Melanocyte of skin (primary cell): ENCODE measurements at places on chromosomes 2 and 18. TPM values are rescaled to one million over a fixed set of nuclear protein-coding genes. Genes with fewer than 3 reads are reported as not detected.

ACAA2 gene
- total RNA-seq: 34.1 and 61.8 TPM in 2 replicates

INPP1 gene
- total RNA-seq: 7.6 and 11.3 TPM in 2 replicates

ACOXL gene
- total RNA-seq: not detected in 2 replicates

DUSP11 gene
- total RNA-seq: 20.0 and 28.7 TPM in 2 replicates

DRC1 gene
- total RNA-seq: 0.73 TPM in 1 of 2 replicates, not detected in the other

DNAJC5G gene
- not detected in 2 replicates for total RNA-seq

CCDC93 gene
- 17.2 and 27.3 TPM in 2 replicates for total RNA-seq

OR6B2 gene
- not detected in 2 replicates for total RNA-seq

CFAP53 gene
- under 0.01 and 0.69 TPM in 2 replicates for total RNA-seq

CD8B2 gene
- not detected in 2 replicates for total RNA-seq

SDC1 gene
- total RNA-seq: 9.7 and 11.7 TPM in 2 replicates

NT5DC4 gene
- total RNA-seq: not detected in 2 replicates

RNF25 gene
- 51.8 and 56.6 TPM in 2 replicates for total RNA-seq

KLHL41 gene
- total RNA-seq: 1.7 and 3.1 TPM in 2 replicates

UGT1A4 gene
- not detected in 2 replicates for total RNA-seq

ARHGEF4 gene
- total RNA-seq: 3.6 and 3.8 TPM in 2 replicates

FMNL2 gene
- total RNA-seq: 7.0 and 7.4 TPM in 2 replicates

MGAT4A gene
- 1.0 and 2.5 TPM in 2 replicates for total RNA-seq

SGO2 gene
- 12.3 and 18.5 TPM in 2 replicates for total RNA-seq

SPATA3 gene
- total RNA-seq: not detected in 2 replicates

LRRTM4 gene
- not detected in 2 replicates for total RNA-seq

CYTIP gene
- not detected in 2 replicates for total RNA-seq

EFR3B gene
- 35.3 and 37.9 TPM in 2 replicates for total RNA-seq

CRACDL gene
- total RNA-seq: not detected in 2 replicates

LAMA3 gene
- 0.34 and 0.36 TPM in 2 replicates for total RNA-seq

DLX2 gene
- total RNA-seq: 0.31 and 0.33 TPM in 2 replicates

SERPINB10 gene
- 1.00 TPM in 1 of 2 replicates, not detected in the other for total RNA-seq

IL1RL1 gene
- under 0.01 and 4.7 TPM in 2 replicates for total RNA-seq

CROCC2 gene
- total RNA-seq: under 0.01 TPM in 1 of 2 replicates, not detected in the other

GPR45 gene
- total RNA-seq: not detected in 2 replicates

SPHKAP gene
- total RNA-seq: not detected in 2 replicates

AOX1 gene
- total RNA-seq: 3.4 and 4.0 TPM in 2 replicates

EMILIN1 gene
- 4.8 and 8.0 TPM in 2 replicates for total RNA-seq

EIPR1 gene
- total RNA-seq: 39.8 and 43.0 TPM in 2 replicates

RESP18 gene
- total RNA-seq: not detected in 2 replicates

COLEC11 gene
- 0.34 TPM in 1 of 2 replicates, not detected in the other for total RNA-seq
